AML-193 (cell line): ENCODE measurements at places on chromosomes 7 and 10.

- no peak for DNase-seq
Measured at GRCh38 chr10:42488416-42488815, 150.0 kb downstream of the ZNF33B start.

GRCh38 chr10:3452173-3452626, 279.6 kb upstream of the PITRM1 start:
- DNase-seq: no peak

- no peak for DNase-seq
Measured at GRCh38 chr7:133948588-133948987, 178.6 kb upstream of the LRGUK start.

DNA sequence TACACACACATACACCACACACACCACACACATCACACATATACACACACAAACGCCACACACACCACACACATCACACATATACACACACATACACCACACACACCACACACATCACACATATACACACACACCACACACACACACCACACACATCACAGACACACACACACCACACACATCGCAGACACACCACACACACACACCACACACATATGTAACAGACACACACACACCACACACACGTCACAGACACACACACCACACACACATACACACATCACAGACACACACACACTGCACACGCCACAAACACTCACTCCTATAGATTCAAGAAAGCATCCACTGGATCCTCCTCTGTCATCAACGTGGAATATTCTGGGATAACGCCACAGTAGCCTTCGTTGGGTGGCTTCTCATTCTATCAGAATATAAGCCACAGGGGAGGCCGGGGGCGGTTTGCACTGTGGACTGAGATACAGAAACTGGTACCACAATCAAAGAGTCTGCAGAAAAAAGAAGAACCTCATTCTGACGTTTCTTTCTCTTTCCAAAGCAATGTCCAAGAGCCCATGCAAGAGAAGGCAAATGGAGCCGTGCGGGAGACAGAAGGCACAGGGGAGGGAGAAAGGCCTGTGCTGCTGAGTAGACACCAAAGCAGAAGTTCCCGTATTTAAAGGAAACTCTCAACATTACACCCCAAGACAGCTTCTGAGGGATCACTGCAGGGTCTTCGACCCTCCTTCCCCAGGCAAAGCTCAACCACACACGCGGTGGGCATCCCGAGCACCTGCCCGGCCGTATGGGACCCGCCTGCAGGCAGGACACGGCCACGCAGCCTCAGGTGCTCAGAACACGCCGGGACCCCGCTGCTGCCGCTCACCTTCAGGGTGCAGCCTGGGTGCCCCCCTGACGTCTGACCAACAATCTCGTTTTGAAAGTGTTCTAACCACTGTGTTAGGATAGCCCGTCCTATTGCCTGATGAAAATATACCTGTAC, 321.2 kb downstream of the DNAJB6 start:
- DNase-seq: no peak

DNA sequence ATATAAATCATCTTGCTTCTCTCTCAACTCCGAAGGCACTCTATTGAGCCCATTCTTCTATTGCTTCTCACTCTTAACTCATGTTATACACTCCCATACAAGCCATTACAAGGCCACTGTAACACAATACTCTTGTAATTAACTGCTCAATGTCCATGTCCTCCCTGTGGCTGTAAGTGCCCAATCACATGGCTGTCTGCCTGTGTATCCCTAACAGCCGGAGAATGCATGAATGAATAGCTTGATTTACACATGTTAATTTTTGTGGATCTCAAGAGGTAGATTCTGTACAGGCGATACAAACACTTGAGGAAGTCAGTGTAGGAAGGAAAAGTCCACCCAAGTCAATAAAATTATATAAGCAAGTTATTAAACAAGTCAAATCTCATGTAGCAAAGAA, 215.6 kb downstream of the DOCK4 start:
- no peak for DNase-seq

- DNase-seq: no peak
Measured at GRCh38 chr7:110800984-110801383, 289.9 kb upstream of the LRRN3 start.

DNA sequence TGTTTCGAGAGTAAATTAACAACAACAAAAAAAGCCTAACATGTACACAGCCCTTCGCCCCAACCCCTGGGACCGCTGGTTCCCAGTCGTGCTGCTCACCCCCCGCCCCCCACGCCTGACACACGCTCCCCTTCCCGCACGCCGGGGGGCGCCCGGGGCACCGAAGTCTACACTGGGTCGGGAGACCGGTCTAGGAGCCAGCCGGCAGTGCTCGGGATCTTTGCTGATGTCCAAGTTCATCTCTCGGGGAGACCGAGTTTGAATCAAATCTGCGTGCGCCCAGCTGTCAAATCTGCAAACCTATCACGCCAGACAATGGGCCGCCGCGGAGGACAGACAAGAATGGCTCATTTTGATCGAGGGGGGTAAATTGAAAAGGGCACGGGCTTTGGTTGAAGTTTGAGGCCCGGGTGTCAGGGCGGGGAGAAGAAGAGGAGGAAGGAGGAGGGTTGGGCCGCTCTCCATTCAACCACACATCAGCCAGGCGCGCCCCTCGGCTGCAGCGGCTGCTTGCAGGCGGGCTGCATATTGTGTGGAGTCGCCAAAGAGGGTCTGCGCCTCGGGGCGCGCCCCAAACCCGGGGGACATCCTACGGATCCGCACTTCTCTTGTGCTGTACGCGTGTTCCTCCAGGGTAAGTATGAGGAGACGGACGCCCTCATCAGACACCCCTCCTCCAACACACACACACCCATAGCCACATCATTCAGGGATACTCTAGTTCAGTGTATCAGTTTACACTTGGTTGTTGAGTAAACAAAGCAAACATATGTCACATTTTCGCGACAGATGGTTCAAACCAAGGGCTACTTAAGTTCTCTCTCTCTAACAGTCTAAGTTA, 1.3 kb upstream of the GFRA1 start:
- no peak for DNase-seq

GRCh38 chr10:84008878-84009277, 130.4 kb upstream of the GHITM start:
- peak; percentile 25 for DNase-seq

- peak; percentile 53 for DNase-seq
Measured at GRCh38 chr7:7176406-7177043, 5.8 kb upstream of the C1GALT1 start.

GRCh38 chr10:97836446-97836845, 13.2 kb upstream of the GOLGA7B start:
- no peak for DNase-seq
